ENCODE measurements at places on chromosomes 7 and 10.

GRCh38 chr7:157006205-157006747 is 4.2 kb downstream of the MNX1 start:
- DNase-seq, result no peak

DNA sequence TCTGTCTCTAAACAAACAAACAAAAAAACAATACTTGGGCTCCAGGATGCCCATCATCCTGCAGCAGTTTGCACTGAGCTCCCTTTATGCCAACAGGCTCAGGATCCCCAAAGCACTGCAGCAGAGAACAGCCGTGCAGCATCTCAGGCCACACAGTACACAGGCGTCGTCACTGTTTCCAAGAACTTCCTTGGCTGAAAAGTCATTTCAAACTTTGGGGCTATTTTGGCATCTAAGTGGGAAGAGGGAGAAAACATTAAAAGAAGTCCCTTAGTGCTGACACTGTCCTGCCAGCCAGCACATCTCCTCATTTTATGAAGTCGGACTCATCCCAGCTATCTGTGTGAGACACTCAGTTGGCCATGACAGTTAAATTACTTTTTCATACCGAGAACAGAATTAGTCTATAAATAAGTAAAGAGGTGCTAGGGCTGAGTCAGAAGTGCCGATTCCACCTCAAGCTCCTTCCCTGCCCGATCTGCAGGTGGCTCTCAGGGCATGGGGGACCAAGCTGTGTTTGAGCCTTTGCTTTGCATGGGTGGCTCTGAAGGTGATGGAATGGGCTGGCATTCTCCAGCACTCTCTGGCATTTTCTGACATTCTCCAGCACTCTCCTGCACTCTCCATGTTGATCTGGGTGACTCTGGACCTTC is 68.5 kb downstream of the PTPRN2 start:
- DNase-seq, result no peak

DNA sequence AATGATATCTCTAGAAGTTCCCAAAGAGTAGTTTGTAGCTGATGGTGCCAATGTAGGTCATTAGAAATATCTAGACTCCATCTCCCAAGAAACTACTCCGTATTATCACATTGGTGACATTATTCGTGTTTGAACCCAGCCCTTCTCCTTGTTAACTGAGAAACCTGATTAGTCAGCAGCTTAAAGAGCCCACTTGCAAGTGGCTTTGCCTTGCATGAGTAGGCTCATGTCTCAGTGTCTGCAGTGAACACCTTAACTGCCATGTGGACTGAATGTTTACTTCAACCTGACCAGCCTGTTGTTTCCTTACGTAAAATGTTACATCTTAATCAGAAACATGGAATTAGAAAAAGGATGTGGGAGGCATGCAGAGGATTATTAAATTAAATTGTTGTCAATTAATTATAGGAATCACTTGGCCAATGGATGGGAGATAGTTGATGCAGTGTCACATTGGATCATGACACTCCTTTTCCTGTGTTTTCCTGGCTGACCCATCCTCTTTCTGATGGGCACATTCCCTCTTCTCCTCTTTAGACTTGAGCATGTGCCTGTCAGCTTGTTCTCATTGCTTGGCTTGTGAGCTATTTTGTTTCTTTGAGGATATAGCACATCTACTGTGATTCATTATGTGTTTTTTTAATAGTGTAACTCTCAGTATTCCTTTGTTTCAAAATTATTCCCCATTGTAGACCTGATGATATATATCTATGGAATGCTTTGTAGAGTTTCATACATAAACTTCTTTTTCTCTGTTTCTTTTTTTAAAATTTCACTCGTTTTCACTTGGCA is 18.0 kb downstream of the STARD3NL start:
- DNase-seq, result no peak

GRCh38 chr7:70698219-70698832 is 433.6 kb upstream of the GALNT17 start:
- peak; percentile 10 for DNase-seq

GRCh38 chr10:125012851-125013528 is 71.1 kb downstream of the ZRANB1 start:
- DNase-seq, result no peak

GRCh38 chr10:125000366-125001312 is 58.7 kb downstream of the ZRANB1 start:
- DNase-seq, result no peak

DNA sequence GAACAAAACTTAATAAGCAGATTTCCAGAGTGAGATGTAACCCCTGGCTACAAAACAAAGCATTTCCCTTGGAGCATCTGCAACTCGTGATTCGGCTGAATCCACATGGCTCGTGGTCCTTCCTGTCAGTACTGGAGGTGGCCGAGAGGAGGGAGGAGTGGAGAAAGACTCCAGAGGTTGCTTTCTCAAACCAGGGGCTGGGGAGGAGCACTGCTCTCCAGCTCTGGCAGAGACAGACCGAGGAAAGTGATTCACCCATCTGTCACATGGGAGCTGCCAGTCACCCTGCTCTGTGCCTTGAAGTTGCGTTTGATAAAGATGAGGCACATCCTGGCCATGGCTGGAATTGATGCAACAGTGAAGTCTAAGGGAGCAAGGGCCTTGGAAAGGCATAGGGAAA is 72.7 kb downstream of the COL13A1 start:
- no peak for DNase-seq

GRCh38 chr10:56912043-56912442 is 551.0 kb upstream of the ZWINT start:
- DNase-seq, result no peak

DNA sequence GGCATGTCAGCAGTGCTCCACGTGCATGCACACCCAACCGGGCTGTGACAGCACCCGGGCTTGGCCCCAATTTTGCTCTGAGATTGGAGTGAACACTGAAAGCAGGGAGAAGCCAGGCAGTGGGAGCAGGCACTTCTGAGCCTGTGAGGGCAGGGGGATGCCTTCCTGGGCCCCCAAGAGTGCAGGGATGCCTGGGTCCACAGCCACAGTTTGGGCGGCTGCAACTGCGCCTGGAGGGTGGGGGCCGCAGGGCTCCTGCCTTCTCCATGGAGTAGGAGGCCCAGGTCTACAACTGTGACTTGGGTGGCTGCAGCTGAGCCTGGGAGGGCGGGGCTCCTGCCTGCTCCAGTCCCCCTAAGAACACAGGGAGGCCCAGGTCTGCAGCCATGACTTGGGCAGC is 37.6 kb upstream of the BNIP3 start:
- no peak for DNase-seq

GRCh38 chr7:12595148-12595547 is 24.6 kb downstream of the SCIN start:
- DNase-seq, result no peak

- no peak for DNase-seq
Observed at GRCh38 chr7:68505721-68506120, 1092.6 kb upstream of the AUTS2 start.

Measured in hypothalamus (tissue), 51 donors.